Left renal cortex interstitium (tissue), 4 donors: ENCODE measurements at places on chromosomes 7 and 10. TPM values are rescaled to one million over a fixed set of nuclear protein-coding genes. Genes with fewer than 3 reads are reported as not detected.

The HOXA6 gene
- polyA plus RNA-seq, result 37.3 TPM

The CNNM2 gene
- 9.7 TPM for polyA plus RNA-seq

The ZNF775 gene
- 11.7 TPM for polyA plus RNA-seq

The LRRC18 gene
- 0.17 TPM for polyA plus RNA-seq

The CALML5 gene
- not detected for polyA plus RNA-seq

DNA sequence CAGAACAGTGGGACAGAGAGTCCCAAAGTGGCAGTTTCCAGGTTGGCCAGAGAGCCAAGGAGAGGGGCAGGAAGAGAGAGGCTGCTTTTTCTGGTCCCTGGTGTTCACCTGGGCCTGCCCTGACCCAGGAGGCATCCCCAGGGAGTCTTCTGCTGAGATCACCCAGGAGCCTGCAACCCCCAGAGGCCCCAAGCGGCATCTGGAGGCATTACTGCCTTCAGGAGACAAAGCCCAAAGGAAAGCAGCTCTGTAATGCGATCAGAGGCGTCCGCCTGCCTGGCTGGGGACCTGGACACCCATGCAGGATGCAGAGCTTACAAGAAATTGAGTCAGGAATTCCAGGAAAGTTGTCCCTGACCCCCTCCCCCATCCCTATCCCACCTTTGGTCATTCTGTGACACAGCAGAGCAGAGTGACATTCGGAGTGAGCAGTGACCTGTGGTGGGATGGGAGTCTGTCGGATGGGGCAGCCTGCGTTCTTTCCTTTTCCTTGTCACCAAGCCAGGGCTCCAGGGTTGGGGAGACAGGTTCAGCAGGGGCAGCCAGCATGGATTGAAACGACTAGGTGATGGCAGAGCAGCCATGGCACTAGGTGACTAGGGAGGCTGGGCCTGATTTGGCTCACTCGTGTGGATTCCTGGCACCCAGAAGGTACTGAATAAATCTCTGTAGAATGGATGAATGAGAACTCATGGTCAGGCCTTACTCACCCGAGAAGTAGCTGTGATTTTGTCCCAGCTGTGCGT is 10.4 kb downstream of the UNC5B start:
- no peak for DNase-seq

GRCh38 chr10:64142395-64142794 is 621.2 kb downstream of the REEP3 start:
- DNase-seq, result no peak

DNA sequence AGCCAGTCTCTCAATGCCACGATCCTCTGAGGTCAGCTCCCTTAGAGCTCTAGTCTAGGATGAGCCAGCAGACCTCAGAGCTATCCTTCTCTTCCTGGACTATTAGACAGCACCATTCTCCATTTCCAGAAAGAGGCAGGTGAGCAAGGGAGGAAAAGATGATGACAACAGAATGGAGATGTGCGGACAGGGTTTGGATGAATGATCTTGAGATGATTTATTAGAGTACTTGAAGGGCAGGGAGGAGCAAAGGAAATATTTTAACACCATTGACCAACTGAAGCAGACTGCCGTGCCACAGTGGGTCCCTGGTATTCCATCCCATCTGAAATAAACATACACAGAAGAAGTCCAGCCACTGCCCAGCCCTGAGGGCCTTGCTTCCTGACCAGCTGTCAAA is 94.3 kb downstream of the CFAP58 start:
- DNase-seq, result no peak

- DNase-seq, result no peak
Observed at GRCh38 chr10:132068431-132069121, 2.8 kb downstream of the JAKMIP3 start.

GRCh38 chr7:69717221-69717620 is 118.9 kb downstream of the AUTS2 start:
- no peak for DNase-seq

GRCh38 chr10:2978111-2978510 is 89.2 kb upstream of the PFKP start:
- DNase-seq, result no peak

DNA sequence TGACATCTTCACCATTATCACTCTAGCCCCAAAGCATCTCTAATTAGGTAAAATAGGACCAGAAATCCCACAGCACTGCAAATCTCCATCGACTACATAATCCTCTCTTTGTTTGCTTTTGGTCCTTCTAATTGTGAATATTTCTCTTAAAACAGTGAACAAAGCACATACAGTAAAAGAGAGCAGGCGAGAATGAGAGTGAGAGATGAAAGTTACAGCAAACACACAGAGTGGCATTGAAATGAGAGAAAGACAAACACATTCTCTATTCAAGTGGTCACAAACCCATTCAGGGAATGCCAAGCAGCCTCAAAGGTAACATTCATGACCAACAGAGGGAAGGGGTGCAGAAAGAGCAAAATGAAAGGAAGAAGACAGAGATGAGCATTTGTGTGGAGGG is 109.8 kb upstream of the PTN start:
- DNase-seq, result no peak

GRCh38 chr7:35260246-35260645 is 6.3 kb upstream of the TBX20 start:
- no peak for DNase-seq

DNA sequence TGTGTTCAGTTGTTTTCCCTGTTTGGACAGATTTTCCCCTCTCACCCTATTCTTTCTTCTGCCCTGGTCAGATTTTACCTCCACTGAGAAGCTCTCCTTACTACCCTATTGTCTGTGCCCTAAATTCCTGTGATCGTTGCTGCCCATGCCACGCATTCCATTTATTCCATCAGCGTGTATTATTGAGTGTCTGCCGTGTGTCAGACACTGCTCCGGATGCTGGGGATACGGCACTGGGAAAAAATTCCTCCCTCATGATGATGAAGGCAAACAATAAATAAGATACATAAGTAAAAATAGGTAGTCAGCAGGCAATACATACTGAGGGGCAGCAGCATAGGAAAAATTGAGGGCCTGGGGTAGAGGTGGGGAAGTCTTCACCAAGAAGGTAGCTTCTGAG is 86.8 kb downstream of the FANK1 start:
- DNase-seq, result no peak

GRCh38 chr10:30818854-30819253 is 189.3 kb upstream of the LYZL2 start:
- no peak for DNase-seq

- DNase-seq, result no peak
Observed at GRCh38 chr7:77482015-77482414, 55.1 kb upstream of the PTPN12 start.

DNA sequence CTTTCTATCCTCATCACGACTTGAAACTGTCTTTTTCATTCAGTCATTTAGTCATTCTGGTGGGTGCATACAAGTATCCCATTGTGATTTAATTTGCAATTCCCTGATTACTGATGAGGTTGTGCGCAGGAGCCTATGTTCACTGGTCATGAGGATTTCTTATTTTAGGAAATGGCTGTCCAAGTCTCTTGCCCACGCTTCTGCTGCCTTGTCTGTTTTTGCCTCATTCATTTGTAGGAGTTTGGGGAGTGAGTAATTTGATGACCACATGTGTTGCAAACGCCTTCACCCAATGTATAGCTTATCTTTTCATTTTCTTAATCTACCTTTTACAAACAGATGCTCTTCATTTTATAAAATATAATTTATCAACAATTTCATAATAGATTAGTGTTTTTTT is 127.3 kb downstream of the ARHGAP22 start:
- DNase-seq, result no peak

- DNase-seq, result no peak
Observed at GRCh38 chr10:110694820-110695538, 50.8 kb downstream of the RBM20 start.

- no peak for DNase-seq
Observed at GRCh38 chr7:143391462-143392404, 10.6 kb downstream of the ZYX start.
